ENCODE measurements at places on chromosomes 2 and 18.

GRCh38 chr2:11388262-11389051 lies 44.0 kb upstream of the ROCK2 start:
- peak overlapping the region; percentile 52 for H3K27ac ChIP-seq
- H3K36me3 ChIP-seq, result no peaks in the 10 kb centered on the region
- no peak overlapping the region for H3K4me3 ChIP-seq
- no peaks in the 10 kb centered on the region for H3K27me3 ChIP-seq

- H3K36me3 ChIP-seq, result no peaks in the 10 kb centered on the region
- no peak for DNase-seq
- no peaks in the 10 kb centered on the region for H3K27me3 ChIP-seq
- no peak overlapping the region for H3K27ac ChIP-seq
- H3K4me3 ChIP-seq, result no peak overlapping the region
- no peaks in the 10 kb centered on the region for H3K4me1 ChIP-seq
Observed at GRCh38 chr2:229526951-229527350, 187.4 kb downstream of the DNER start.

- no peaks in the 10 kb centered on the region for H3K4me1 ChIP-seq
- H3K27ac ChIP-seq, result no peak overlapping the region
- DNase-seq, result no peak
- no peaks in the 10 kb centered on the region for H3K27me3 ChIP-seq
- H3K36me3 ChIP-seq, result peaks cover 3% of the 10 kb centered on the region
Observed at GRCh38 chr2:156512451-156512850, 76.3 kb downstream of the GPD2 start.

- H3K36me3 ChIP-seq, result no peaks in the 10 kb centered on the region
- DNase-seq, result peak; percentile 19
- no peak overlapping the region for H3K27ac ChIP-seq
Observed at GRCh38 chr18:66168685-66169235, 417.9 kb downstream of the CDH7 start.

DNA sequence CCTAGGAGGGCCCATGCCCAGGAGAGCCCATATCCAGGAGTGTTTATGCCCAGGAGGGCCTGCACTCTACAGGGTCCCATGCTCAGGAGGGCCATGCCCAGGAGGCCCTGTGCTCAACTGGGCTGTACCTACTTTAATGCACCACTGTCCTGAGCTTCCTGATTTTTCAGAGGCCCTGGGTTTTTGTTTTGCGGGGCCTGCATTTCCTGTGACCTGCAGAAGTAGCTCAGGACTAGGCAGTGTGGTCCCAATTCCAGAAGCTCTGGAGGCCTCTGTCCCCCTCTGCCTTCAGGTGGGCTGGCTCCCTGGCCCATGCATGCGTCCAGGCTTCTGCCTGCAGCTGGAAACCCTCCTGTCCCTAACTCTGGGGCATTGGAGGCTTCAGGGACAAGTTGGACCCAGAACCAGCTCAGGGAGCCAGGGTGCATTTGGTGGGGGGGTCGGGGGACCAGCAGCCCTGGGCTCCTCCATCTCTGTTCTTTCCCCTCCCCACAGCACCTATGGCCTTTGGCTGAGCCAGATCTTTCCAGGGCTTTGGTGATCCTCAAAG lies 10.8 kb downstream of the GPR35 start:
- no peaks in the 10 kb centered on the region for H3K4me1 ChIP-seq
- no peak overlapping the region for H3K27ac ChIP-seq
- H3K4me3 ChIP-seq, result no peak overlapping the region
- peaks cover 2% of the 10 kb centered on the region for H3K27me3 ChIP-seq

GRCh38 chr2:54081574-54081973 lies 33.8 kb upstream of the ACYP2 start:
- DNase-seq, result no peak
- H3K4me3 ChIP-seq, result no peak overlapping the region
- H3K36me3 ChIP-seq, result no peaks in the 10 kb centered on the region
- H3K4me1 ChIP-seq, result peaks cover 3% of the 10 kb centered on the region
- H3K27me3 ChIP-seq, result no peaks in the 10 kb centered on the region

- no peak overlapping the region for H3K27ac ChIP-seq
- H3K27me3 ChIP-seq, result no peaks in the 10 kb centered on the region
- H3K36me3 ChIP-seq, result no peaks in the 10 kb centered on the region
- no peaks in the 10 kb centered on the region for H3K4me1 ChIP-seq
- DNase-seq, result peak; percentile 29
Observed at GRCh38 chr2:45494275-45494977, 116.6 kb downstream of the SRBD1 start.

- H3K27ac ChIP-seq, result no peak overlapping the region
- H3K4me1 ChIP-seq, result no peaks in the 10 kb centered on the region
- H3K27me3 ChIP-seq, result no peaks in the 10 kb centered on the region
- peaks cover 21% of the 10 kb centered on the region for H3K36me3 ChIP-seq
Observed at GRCh38 chr2:74107071-74107470, 40.6 kb downstream of the BOLA3 start.

- no peak overlapping the region for H3K27ac ChIP-seq
- H3K36me3 ChIP-seq, result no peaks in the 10 kb centered on the region
- H3K4me1 ChIP-seq, result no peaks in the 10 kb centered on the region
- no peaks in the 10 kb centered on the region for H3K27me3 ChIP-seq
Observed at GRCh38 chr2:97359861-97360584, 229.7 kb downstream of the ANKRD36B start.

- no peaks in the 10 kb centered on the region for H3K36me3 ChIP-seq
- no peaks in the 10 kb centered on the region for H3K27me3 ChIP-seq
- H3K27ac ChIP-seq, result no peak overlapping the region
- no peak overlapping the region for H3K4me3 ChIP-seq
Observed at GRCh38 chr2:30336978-30337841, 105.9 kb downstream of the LBH start.

GRCh38 chr2:41880561-41881243 lies 167.1 kb upstream of the PKDCC start:
- H3K4me3 ChIP-seq, result no peak overlapping the region
- peaks cover 21% of the 10 kb centered on the region for H3K4me1 ChIP-seq
- H3K36me3 ChIP-seq, result no peaks in the 10 kb centered on the region

GRCh38 chr2:138565230-138565598 lies 63.6 kb downstream of the SPOPL start:
- H3K36me3 ChIP-seq, result no peaks in the 10 kb centered on the region
- no peak overlapping the region for H3K4me3 ChIP-seq
- H3K4me1 ChIP-seq, result no peaks in the 10 kb centered on the region
- no peak overlapping the region for H3K27ac ChIP-seq

DNA sequence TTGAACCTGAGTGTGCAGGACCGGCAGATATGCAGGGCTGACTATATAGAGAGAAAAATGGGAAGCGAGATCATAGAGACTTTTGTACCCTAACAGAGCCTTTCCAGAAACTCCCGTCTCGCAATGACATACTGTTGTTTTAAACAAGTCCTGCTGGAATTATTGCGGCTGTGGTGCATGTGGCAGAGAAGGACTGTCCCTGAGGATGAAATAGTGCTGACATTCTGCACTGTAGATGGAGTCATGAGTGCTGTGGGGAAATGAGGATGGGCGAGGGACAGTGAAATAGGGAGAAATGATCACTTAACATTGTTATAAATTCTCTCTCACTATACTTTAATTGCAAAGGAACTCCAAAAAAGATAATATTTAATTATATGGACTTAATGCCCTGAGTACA lies 50.4 kb upstream of the KLHL14 start:
- no peak for DNase-seq
- no peaks in the 10 kb centered on the region for H3K36me3 ChIP-seq
- H3K4me3 ChIP-seq, result no peak overlapping the region
- no peak overlapping the region for H3K27ac ChIP-seq

DNA sequence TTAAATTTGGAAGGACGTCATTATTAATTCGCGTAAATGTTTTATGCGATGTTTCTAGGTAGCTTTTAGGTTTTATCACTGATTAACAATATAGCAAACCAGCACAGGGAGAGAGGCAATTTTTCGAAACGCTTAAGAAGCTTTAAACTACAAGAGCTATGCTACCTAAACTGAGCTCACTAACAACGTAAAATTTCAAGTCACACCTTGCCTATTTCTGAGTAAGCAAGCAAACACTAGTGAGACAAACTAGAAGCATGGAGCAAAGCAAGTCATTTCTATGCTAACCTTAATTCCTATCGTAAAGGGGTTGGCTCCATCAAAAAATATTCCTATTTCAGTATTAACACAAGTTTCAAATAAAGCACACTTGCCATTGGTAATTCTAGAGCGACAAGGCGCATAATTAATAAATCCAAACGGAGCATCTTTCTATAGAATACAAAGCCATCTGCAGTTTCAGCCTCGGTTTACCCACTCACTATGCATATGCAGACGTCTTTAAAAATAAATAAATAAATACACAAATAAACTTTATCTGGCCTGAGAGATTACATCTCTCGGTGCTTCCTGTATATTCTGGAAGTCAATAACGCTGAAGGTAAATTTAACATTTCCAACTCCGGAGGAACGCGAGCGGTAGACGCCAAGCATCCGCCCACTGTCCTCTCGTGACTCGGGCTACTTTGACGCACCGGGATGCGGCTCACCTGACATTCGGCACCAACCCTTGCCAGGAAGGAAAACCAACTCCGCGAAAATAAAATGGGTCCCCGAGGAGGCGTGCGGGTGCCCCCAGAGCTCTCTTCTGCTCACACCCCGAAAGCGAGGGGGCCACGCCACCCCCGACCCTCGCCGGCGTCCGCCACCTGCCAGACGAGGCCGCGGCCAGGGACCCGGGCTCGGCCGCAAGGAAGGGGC lies 947 bp downstream of the ITSN2 start:
- DNase-seq, result peak; percentile 65
- peak overlapping the region; percentile 63 for H3K4me3 ChIP-seq
- H3K4me1 ChIP-seq, result peaks cover 8% of the 10 kb centered on the region
- H3K27me3 ChIP-seq, result no peaks in the 10 kb centered on the region
- peak overlapping the region; percentile 52 for H3K27ac ChIP-seq
- H3K36me3 ChIP-seq, result no peaks in the 10 kb centered on the region

GRCh38 chr2:205556841-205557539 lies 125.3 kb upstream of the NRP2 start:
- no peak overlapping the region for H3K27ac ChIP-seq
- peaks cover 8% of the 10 kb centered on the region for H3K4me1 ChIP-seq
- no peak overlapping the region for H3K4me3 ChIP-seq

- H3K27ac ChIP-seq, result no peak overlapping the region
- no peaks in the 10 kb centered on the region for H3K4me1 ChIP-seq
- no peaks in the 10 kb centered on the region for H3K36me3 ChIP-seq
- H3K27me3 ChIP-seq, result no peaks in the 10 kb centered on the region
Observed at GRCh38 chr2:58727981-58728656, 487.0 kb upstream of the FANCL start.

DNA sequence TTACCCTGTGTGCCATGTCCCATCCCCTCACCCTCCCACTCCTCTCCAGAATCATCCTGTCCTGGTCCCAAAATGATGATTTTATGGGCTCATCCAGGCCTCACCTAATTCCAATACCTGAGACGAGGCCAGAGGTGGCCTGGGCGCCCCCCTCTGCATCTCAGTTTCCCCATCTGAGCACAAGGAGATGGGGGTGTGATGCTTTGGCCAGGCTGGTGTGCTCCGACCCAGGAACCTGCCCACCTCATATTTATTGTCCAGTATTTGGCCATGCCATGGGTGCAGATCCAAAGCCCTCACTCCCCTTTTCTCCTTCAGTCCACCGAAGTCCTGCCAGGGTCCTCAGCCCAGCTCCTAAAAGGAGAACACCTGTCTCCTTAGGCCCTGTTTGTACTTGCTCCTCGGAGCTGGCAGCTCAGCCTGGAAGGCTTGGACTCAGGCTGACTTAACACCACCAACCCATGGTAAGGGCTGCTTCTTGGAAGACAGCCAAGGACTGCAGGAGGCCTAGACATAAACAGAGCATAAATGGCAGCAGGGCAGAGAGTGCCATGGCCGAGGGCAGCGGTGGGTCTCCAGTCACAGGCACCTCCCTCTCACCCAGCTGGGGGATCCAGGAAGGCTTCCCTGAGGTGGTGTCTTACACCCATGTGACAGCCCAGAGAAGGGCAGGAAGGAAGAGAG lies 3.6 kb downstream of the TEX51 start:
- H3K27me3 ChIP-seq, result no peaks in the 10 kb centered on the region
- no peaks in the 10 kb centered on the region for H3K36me3 ChIP-seq
- no peak for DNase-seq
- no peak overlapping the region for H3K27ac ChIP-seq
- no peak overlapping the region for H3K4me3 ChIP-seq

DNA sequence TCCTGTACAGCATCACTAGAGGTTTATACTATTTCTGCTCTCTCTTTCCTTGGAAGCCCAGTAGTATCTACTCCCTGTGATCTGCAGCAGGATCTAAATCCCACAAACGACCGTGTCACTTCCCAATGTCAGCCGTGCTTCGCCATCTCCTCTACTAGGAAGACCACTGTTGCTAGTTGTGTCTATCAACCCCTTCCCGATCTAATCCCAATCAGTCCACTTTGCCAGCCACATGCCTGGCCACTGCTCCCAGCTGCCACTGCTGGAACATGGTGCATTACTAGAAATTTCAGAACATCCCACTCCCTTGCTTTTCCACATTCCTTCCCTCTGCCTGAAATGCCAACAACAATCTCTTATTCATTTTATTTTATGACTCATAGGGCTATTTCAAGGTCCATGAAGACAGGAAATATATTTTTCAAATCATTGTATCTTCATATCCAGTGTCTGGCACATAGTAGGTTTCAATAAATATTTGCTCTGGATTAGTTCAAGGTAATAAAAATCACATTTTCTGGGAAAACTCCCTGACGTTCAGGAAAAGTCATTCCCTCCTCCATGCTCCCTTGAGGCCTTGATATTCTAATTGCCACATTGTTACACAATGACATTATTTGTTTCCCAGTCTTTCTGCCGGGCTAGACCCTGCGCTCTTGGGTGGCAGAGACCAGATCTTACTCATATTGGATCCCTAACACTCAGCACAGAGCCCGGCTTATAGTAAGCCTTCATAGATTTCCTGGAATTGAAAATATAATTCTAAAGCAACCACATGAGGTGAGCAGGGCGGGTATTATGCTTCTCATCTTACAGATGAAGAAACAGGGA lies 2.1 kb upstream of the TRIB2 start:
- DNase-seq, result no peak
- H3K27ac ChIP-seq, result peak overlapping the region; percentile 95
- no peaks in the 10 kb centered on the region for H3K36me3 ChIP-seq
- no peaks in the 10 kb centered on the region for H3K27me3 ChIP-seq
- no peak overlapping the region for H3K4me3 ChIP-seq

DNA sequence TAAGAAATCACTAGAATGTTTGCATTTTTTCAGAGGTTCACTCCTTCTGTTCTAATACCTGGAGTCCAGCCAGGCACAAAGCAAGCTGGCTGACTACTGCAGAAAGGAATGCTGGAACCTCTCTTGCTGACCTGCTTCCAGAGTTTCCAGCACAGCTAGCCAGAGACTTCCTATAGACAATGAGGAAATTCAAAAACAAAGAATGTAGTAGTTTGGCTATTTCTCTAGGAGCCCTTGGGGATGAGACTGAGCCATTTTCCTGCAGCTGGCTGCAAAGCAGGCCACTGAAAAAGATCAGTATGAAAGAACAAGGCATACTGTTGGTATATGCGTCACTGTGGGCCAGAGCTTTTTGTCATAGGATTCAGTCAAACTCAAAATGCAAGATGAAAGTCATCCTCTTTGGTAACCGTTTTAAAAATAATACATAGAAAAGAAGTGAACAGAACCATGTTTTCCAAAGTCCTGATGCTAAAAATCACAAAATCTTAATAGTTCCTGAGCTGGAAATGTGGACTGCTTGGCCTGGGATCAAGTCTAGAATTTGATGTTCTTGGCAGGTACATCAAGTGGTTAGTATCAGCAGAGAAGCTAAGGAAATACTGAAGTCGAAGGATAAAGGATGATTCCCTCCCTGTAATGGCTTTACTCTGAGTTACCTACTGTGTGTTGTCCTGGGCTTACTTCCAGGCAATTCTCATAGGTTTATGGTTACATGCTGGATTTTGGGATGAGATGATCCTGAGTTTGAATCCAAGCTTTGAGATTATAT lies 9.0 kb upstream of the DSEL start:
- H3K4me1 ChIP-seq, result peaks cover 3% of the 10 kb centered on the region
- H3K36me3 ChIP-seq, result no peaks in the 10 kb centered on the region
- no peaks in the 10 kb centered on the region for H3K27me3 ChIP-seq
- H3K27ac ChIP-seq, result peak overlapping the region; percentile 79
- no peak overlapping the region for H3K4me3 ChIP-seq

Data from spinal cord (tissue), 10 donors.